ENCODE measurements at places on chromosomes 7 and 10.

- DNase-seq: no peak
These were observed 713 bp upstream of the HOGA1 start for GRCh38 chr10:97583476-97583875.

DNA sequence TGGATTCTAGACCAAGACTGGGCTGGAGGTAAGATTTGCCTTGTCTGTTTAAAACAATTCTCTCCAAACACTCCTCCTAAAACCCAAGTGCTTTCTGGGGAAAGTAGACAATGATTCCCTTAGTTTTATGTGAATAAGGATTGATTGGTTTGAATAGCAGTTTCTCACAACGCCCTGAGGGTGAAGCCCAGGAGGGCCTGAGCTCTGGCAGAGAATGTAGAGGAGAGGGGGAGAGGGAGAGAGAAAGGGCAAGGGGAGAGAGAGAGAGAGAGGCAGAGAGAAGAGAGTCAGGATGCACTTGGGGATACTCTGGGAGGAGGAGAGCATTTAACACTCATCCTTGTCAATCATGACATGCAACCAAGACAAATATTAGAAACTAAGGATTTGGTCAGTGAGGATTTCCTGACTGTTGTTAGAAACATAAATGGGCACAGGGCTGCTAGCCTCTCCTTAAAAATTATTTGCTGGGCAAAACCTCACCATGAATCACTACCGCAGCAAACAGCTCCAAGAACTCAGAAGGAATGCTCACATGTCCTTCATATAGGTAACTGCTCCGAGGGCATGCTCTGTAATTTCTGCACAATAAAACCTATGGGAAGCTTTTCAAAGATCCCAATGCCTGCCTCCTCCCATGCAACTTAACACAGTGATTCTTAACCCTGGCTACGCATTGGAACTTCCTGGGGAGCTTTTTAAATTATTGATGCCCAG is 55.2 kb upstream of the RAPGEF5 start:
- no peak for DNase-seq

DNA sequence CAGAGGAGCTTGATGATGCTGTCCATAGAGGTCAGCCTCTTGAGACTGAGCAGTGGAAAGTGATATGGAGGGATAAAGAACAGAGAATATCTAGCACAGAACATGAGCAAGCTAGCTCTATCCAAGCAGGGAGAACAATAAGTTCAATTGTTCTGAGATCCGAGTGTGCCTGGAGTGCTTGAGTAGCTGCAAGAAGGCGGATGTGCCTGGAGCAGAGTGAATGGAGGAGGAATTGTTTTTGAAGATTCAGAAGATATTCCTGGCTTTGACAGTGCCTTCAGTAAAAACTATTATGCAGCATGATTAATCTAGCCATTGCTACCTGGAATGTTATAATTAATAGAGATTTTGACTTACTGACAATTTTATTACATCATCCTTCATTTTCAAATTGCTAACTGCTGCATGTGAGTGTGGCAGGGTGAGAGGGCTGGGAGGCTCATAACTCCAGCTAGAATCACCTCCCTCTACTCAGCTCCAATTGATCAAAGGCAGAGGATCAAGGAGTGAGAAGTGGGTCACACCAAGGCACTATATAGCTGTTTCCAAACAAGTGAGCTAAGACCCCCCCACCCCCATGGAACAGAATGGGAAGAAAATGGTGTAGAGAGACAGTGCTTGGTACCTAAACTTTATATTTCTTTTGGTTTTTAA is 302.8 kb downstream of the ADRA2A start:
- no peak for DNase-seq

GRCh38 chr7:133797818-133798520 is 329.2 kb upstream of the LRGUK start:
- DNase-seq: peak; percentile 29

- no peak for DNase-seq
These were observed 227.2 kb downstream of the PLXNA4 start for GRCh38 chr7:132349075-132349474.

- no peak for DNase-seq
These were observed 29.1 kb downstream of the ALOX5 start for GRCh38 chr10:45403151-45403550.
